ENCODE measurements at places on chromosomes 5 and 9. TPM values are rescaled to one million over a fixed set of nuclear protein-coding genes. Genes with fewer than 3 reads are reported as not detected.

DNA sequence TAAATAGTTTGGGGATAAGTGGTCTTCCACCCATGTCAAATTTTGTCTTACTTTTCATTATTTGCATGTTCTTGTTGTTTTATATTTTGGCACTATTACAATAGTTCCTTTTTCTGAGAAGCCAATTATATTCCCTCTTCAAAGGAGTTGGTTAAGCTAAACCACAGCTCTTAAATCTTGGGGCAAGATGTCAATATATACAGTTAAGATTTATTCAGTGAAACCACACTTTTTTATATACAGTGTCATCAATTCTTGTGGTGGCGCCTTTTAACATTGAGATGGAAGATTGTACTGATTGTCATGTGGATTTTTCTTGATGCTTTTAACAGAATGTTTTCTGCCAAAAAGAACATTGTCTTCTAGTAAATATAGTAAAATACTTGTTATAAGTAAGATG, 104.1 kb downstream of the MTREX start:
- H3K4me1 ChIP-seq: no peaks in the 10 kb centered on the region
- H3K36me3 ChIP-seq: peaks cover 32% of the 10 kb centered on the region
- H3K27me3 ChIP-seq: no peaks in the 10 kb centered on the region
- DNase-seq: no peak

DNA sequence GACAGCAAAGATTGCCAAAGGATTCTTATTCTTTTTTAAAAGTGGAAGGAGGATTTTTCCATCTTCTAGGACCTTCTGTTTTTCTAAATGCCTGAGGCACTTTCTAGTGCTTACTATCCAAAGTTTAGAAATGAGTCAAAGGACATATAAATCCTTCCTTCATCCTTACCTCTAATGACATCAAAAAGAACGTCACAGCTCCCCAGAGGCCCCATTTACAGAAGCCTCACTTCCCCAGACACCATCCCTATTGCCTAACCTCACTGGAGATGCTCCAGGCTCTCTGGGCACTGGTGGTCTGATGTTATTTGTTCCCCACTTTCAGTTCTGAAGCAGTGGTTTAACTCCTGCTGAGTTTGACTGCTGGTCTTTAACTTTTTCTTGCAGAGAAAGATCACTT, 504.3 kb downstream of the AGTPBP1 start:
- no peak overlapping the region for H3K27ac ChIP-seq
- no peaks in the 10 kb centered on the region for H3K36me3 ChIP-seq
- H3K4me1 ChIP-seq: no peaks in the 10 kb centered on the region
- H3K4me3 ChIP-seq: no peak overlapping the region

GRCh38 chr5:132096904-132097303, 23.3 kb downstream of the CSF2 start:
- no peaks in the 10 kb centered on the region for H3K27me3 ChIP-seq
- no peak overlapping the region for H3K4me3 ChIP-seq
- peaks cover 47% of the 10 kb centered on the region for H3K4me1 ChIP-seq
- H3K36me3 ChIP-seq: no peaks in the 10 kb centered on the region

DNA sequence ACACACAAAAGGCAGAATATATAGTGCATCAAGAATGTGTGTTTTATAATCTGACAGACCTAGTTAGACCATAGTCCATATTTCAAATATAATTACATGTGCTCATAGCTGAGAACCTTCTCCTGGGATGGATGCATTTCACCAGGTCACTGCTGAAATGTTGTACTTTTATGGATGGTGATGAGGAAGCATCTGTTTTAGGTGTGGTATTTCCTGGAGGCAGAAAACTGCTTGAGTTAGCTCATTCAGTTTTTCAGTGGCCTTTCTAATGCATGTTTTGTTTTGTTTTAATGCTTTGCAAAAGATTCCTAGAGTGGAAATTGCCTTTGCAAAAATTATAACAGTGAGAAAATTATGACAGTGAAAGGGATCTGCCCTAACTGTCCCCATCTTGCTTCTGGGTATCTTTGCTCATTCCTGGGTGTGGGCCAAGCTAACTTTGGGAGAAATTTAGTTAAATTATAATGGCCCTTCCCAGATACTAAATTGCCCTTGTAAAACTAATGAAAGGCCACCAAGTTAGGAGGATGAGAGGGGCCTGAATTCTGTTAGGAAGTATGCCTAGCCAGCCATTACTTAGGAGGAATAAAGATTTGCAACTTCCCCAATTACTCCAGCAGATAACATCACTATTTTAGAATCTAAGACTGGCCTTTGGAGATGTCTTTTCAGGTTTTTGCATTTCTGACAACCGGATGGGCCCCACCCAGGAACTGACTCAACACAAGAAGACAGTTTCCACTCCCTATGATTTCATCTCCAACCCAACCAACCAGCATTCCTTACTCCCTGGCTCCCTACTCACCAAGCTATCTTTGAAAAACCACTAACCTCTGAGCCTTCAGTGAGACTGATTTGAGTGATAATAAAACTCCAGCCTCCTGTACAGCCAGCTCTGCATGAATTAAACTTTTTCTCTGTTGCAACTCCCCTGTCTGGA, 7.0 kb upstream of the IL12B start:
- H3K27ac ChIP-seq: peak overlapping the region; percentile 54
- H3K4me3 ChIP-seq: no peak overlapping the region
- no peaks in the 10 kb centered on the region for H3K27me3 ChIP-seq
- peak; percentile 42 for DNase-seq
- no peaks in the 10 kb centered on the region for H3K36me3 ChIP-seq

DNA sequence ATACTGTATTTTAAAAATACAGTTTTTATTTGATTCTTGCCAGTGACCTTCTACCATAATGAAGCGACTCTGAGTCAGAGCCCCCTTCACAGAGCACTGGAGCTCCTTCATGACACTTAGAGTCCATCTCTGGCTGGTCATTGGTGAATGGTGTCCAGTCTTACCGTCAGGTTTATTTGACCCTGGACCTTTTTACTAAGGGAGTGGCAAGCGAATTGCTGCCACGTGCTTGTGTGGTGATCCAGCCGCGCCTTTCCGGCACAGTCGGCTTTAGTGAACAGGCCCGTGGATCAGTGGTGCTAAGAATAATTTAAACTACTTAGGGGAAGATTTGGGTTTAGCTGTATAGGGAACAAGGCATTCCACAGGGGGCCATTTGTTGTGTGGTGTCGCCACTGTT, 48.5 kb downstream of the PRRC2B start:
- H3K4me3 ChIP-seq: no peak overlapping the region
- H3K27me3 ChIP-seq: no peaks in the 10 kb centered on the region
- no peaks in the 10 kb centered on the region for H3K4me1 ChIP-seq
- no peak for DNase-seq
- H3K27ac ChIP-seq: no peak overlapping the region

DNA sequence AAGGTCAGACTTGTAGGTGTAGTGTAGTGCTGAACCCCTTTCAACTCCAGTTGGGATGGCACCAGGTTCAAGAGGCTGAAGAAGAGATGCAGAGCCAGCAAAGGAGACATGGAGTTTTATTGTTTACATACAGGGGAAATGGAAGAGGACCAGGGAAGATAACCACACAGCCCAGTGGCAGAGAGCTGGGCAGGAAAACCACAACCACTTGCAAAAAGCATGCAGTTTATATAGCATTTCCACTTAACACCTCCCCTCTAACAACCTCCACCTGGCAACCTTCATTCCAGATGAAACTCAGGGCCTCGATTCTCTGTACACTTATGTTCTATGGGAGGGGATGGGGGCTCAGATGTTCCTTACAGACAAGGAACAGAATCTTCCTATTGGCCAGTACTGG, 56.9 kb downstream of the SNX24 start:
- no peak for DNase-seq
- peaks cover 16% of the 10 kb centered on the region for H3K4me1 ChIP-seq
- H3K27me3 ChIP-seq: no peaks in the 10 kb centered on the region
- H3K4me3 ChIP-seq: no peak overlapping the region
- H3K36me3 ChIP-seq: no peaks in the 10 kb centered on the region

DNA sequence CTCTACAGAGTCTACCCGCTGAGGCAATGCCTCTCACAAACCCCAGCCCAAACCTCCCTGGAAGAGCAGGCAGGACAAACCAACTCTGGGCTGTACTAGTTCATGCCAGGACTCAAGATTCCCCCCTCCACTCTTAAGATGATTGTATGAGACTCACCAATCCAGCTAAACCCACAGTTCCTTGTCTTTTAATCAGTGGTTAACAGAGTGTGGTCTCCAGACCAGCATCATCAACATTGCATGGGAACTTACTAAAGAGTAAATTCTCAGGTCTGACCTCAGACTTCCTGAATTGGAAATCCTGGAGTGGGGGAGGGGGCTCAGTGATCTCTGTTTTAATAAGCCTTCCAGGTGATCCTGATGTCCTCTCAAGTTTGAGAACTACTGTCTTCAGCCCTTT, 240.9 kb downstream of the GAS1 start:
- no peak overlapping the region for H3K27ac ChIP-seq
- H3K36me3 ChIP-seq: no peaks in the 10 kb centered on the region
- H3K4me3 ChIP-seq: no peak overlapping the region
- no peaks in the 10 kb centered on the region for H3K27me3 ChIP-seq

- no peaks in the 10 kb centered on the region for H3K27me3 ChIP-seq
- peak; percentile 41 for DNase-seq
- no peaks in the 10 kb centered on the region for H3K36me3 ChIP-seq
- H3K27ac ChIP-seq: peak within 1 kb of the TSS; percentile 87
- peak within 1 kb of the TSS; percentile 99 for H3K4me3 ChIP-seq
Measured at GRCh38 chr5:65926276-65926783, at the start of gene ERBIN. Gene ERBIN, plus strand, starts transcription at chr5:65926575. Its CDS starts 66,144 bp downstream, at chr5:65992719.

DNA sequence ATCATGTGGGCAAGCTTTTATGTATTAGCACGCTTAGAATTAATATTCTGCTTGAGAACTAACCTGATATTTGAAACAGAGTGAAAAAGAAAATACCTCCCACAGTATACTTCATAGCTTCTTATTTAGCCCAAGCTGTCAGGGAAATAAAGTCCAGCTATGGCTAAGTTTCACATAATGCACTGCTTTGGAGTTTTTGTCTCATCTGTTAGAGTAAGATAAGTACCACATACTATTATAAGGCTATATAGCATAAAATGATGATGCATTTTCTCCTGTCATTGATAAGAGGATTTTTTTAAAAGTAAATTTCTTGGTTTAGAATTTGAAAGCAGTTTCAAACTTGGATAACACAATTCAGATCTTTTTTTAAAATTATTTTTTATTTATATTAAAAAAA, 2.4 kb upstream of the ANKDD1B start:
- H3K27me3 ChIP-seq: no peaks in the 10 kb centered on the region
- no peak overlapping the region for H3K4me3 ChIP-seq
- DNase-seq: no peak
- H3K4me1 ChIP-seq: peaks cover 8% of the 10 kb centered on the region
- H3K36me3 ChIP-seq: no peaks in the 10 kb centered on the region

- no peak for DNase-seq
- no peak overlapping the region for H3K4me3 ChIP-seq
- H3K36me3 ChIP-seq: no peaks in the 10 kb centered on the region
- H3K27me3 ChIP-seq: no peaks in the 10 kb centered on the region
- H3K27ac ChIP-seq: no peak overlapping the region
- no peaks in the 10 kb centered on the region for H3K4me1 ChIP-seq
Measured at GRCh38 chr5:20678814-20679298, 690.9 kb upstream of the CDH18 start.

DNA sequence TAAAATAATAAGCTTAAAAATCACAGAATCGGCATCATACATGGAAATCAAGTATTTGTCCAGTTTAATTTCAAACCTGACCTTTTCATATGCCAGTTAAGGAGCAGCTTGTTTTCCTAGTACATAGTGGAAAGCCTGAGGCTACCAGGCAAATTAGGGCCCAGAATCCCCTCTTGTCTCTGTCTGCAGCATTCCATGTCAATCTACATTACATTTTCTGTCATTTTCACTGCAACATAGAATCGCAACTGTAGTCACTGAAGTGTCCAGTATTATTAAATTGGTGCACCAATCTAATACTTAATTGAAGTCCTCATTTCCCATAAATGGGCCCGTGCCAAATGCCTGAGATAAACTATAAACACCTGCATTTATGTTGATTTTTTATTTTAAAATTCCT, 1352.2 kb upstream of the ACO1 start:
- H3K4me3 ChIP-seq: no peak overlapping the region
- no peak overlapping the region for H3K27ac ChIP-seq
- H3K4me1 ChIP-seq: no peaks in the 10 kb centered on the region
- H3K27me3 ChIP-seq: no peaks in the 10 kb centered on the region
- no peaks in the 10 kb centered on the region for H3K36me3 ChIP-seq

GRCh38 chr5:142206801-142207200, 98.2 kb downstream of the NDFIP1 start:
- no peak overlapping the region for H3K27ac ChIP-seq
- no peaks in the 10 kb centered on the region for H3K4me1 ChIP-seq
- no peak overlapping the region for H3K4me3 ChIP-seq
- H3K36me3 ChIP-seq: no peaks in the 10 kb centered on the region

GRCh38 chr9:33043671-33044070, 18.6 kb downstream of the DNAJA1 start:
- H3K27ac ChIP-seq: no peak overlapping the region
- H3K27me3 ChIP-seq: no peaks in the 10 kb centered on the region
- peaks cover 35% of the 10 kb centered on the region for H3K36me3 ChIP-seq

GRCh38 chr9:6766606-6767005, 8.8 kb downstream of the KDM4C start:
- DNase-seq: no peak
- H3K4me1 ChIP-seq: peaks cover 12% of the 10 kb centered on the region
- no peak overlapping the region for H3K4me3 ChIP-seq
- no peaks in the 10 kb centered on the region for H3K27me3 ChIP-seq

DNA sequence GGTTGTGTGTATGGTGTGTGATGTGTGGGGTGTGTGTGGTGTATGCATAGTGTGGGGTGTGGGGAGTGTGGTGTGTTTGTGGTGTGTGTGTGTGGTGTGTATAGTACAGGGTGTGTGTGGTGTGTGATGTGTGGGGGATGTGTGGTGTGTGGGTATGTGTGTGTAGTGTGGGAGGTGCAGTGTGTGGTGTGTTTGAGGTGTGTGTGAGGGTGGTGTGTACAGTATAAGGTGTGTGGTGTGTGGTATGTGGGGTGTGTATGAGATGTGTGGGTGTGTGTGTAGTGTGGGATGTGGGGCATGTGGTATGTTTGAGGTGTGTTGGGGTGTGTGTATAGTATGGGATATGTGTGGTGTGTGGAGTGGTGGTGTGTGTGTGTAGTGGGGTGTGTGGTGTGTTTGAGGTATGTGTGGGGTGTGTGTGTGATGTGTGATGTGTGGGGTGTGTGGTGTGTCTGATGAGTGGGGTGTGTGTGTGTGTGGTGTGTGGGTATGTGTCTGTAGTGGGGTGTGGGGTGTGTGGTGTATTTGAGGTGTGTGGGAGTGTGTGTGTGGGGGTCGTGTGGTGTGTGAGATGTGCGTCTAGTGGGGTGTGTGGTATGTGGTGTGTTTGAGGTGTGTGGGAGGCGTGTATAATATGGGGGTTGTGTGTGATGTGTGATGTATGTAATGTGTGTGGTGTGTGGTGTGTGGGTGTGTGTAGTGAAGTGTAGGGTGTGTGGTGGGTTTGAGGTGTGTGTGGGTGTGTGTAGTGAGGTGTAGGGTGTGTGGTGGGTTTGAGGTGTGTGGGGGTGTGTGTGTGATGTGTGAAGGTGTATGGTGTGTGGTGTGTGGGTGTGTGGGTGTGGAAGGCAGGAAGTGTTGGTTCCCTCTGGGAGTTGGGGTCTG, 8.6 kb downstream of the ECSCR start:
- no peak overlapping the region for H3K4me3 ChIP-seq
- H3K36me3 ChIP-seq: no peaks in the 10 kb centered on the region
- peak overlapping the region; percentile 61 for H3K27ac ChIP-seq
- H3K4me1 ChIP-seq: peaks cover 64% of the 10 kb centered on the region

- no peak overlapping the region for H3K27ac ChIP-seq
- DNase-seq: no peak
- H3K4me3 ChIP-seq: no peak overlapping the region
- H3K4me1 ChIP-seq: no peaks in the 10 kb centered on the region
Measured at GRCh38 chr5:172559004-172559932, 81.8 kb upstream of the NEURL1B start.

Gene PIP5K1B
- 0.47 TPM for total RNA-seq

Gene ENG
- 8.8 TPM for total RNA-seq

Gene ADCY2
- total RNA-seq: not detected

Gene LHX3
- 0.13 TPM for total RNA-seq

Gene GRM6
- not detected for total RNA-seq

Gene CTNND2
- total RNA-seq: not detected

Gene CBY3
- total RNA-seq: not detected

All from T-cell (primary cell).